ENCODE measurements at places on chromosomes 1 and 21. TPM values are rescaled to one million over a fixed set of nuclear protein-coding genes. Genes with fewer than 3 reads are reported as not detected.

DNA sequence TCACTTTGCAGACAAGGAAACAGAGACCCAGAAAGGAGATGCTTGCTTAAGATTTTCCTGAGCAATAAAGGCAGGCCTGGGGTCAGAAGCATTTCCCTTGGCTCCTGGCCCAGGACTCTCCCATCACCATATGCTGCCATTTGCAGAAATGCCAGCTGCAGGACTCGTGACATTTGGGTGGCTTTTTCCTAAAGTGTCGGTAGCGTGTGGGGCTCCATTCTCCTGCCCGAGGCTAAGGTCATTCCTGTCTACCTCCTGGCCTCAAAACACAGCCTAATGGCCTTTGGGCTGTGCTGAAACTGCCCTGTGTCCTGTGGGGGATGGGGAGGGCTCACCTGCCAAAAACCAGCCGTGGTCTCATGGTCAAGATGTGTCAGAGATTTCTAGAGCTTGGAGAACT, 216.1 kb upstream of the EDN2 start:
- DNase-seq = no peak

CLCA1 gene
- total RNA-seq = not detected

TRIM67 gene
- total RNA-seq = not detected

- no peak for DNase-seq
Observed at GRCh38 chr1:117511273-117511672, 94.6 kb upstream of the TENT5C start.

- DNase-seq = no peak
Observed at GRCh38 chr21:31360717-31361116, 16.7 kb upstream of the TIAM1 start.
